ENCODE measurements at places on chromosomes 3 and 15.

DNA sequence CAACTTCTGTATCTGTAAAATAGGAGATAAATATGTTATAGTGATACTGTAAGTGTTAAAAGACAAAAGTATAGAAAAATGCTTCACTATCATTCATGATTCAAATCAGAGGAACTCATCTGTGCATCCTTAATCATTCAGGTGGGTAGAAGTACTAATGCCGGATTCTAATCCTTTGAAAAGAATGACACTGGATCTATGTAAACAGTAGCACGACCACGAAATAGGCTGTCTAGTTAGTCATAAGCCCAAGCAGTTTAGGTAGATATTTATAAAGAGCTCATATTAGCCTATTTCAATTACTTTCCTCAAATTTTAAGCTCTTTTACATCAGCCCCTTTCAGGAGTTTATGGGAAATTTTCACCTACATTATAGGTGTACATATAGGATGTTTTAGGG lies 437.9 kb downstream of the SOX2 start:
- DNase-seq, result no peak

GRCh38 chr3:15631426-15632211 lies 30.1 kb downstream of the BTD start:
- DNase-seq, result no peak

- no peak for DNase-seq
Measured at GRCh38 chr3:53996141-53996874, 104.6 kb upstream of the SELENOK start.

- DNase-seq, result no peak
Measured at GRCh38 chr15:37125143-37125542, 24.8 kb upstream of the MEIS2 start.

GRCh38 chr3:5245927-5246326 lies 58.4 kb downstream of the EDEM1 start:
- DNase-seq, result no peak

DNA sequence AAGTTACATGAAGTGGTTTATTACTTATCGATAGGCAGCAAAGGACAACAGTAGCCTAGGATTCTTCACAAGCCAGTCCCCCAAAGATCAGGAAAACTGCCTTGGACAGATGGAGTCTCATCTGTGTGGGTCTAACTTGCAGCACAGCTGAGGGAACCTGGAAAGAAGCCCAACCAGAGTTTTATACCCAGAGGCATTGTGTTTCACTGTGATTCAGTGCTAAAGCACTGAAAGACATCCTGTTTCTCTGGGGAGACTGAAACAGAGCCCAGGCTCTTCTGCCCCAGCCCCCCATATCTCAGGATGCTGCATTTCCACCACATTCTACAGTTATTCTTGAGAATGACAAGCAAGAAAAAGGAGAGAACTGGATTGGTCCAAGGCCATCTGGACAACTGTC lies 48.2 kb upstream of the PYDC2 start:
- DNase-seq, result no peak

GRCh38 chr3:52313774-52314188 lies 2.3 kb upstream of the DNAH1 start:
- no peak for DNase-seq
